RCC 7860 (cell line): ENCODE measurements at places on chromosomes 3 and 15.

DNA sequence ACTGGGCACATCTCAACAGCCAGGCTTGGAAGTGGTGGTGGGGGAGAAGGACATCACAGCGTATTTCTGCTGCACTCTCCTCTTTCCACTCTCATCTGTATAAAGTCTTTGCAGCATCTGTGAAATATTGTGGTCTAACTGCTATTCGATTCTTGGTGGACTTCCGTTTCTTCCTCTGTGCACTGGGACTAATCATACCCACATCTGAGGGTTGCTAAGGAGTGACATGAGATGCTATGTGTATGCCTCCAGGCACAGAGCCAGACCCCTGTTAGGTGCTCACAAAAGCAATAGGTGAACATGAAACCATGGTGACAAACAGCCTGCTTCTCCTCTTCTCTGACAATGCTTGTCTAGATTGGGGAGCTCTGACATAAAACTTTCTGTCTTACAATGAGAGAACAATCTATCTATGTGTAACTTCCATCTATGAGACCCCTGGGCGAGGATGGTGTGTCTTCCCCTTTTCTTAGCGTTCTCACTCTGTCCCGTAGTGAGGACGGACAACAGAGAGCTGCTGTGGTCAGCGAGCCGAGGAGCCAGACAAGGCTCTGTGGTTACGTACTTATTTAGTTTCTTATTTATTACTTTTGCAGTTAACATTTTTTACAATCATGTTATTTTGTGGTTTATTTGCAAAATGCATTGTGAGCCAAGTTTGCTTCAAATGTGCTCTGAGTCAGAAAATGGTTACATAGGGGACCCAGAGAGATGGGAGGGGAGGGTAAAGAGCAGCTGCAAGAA, 196.7 kb upstream of the TPRG1 start:
- DNase-seq, result no peak

GRCh38 chr3:197206913-197207312, 91.5 kb downstream of the DLG1 start:
- DNase-seq, result no peak

DNA sequence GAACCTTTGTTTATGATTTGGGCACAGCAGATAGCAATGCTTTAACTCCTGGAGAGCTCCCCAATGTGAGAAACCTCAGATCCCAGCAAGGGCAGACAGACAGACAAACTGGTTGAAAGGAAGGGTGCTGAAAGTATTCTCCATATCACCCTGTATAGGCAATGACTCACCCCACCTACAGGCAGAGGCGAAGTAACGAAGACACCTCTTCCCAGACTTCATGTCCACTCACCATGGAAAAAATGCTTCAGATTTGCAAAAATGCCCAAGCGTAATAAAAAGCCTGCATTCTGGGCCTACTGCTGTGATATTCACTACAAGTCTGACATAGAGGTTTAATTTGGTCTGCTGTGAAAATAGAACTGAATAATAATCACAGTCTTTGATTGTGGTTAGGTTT, 50.5 kb downstream of the THBS1 start:
- DNase-seq, result no peak

- DNase-seq, result no peak
These were observed 158.5 kb upstream of the SGO1 start for GRCh38 chr3:20344400-20344959.

DNA sequence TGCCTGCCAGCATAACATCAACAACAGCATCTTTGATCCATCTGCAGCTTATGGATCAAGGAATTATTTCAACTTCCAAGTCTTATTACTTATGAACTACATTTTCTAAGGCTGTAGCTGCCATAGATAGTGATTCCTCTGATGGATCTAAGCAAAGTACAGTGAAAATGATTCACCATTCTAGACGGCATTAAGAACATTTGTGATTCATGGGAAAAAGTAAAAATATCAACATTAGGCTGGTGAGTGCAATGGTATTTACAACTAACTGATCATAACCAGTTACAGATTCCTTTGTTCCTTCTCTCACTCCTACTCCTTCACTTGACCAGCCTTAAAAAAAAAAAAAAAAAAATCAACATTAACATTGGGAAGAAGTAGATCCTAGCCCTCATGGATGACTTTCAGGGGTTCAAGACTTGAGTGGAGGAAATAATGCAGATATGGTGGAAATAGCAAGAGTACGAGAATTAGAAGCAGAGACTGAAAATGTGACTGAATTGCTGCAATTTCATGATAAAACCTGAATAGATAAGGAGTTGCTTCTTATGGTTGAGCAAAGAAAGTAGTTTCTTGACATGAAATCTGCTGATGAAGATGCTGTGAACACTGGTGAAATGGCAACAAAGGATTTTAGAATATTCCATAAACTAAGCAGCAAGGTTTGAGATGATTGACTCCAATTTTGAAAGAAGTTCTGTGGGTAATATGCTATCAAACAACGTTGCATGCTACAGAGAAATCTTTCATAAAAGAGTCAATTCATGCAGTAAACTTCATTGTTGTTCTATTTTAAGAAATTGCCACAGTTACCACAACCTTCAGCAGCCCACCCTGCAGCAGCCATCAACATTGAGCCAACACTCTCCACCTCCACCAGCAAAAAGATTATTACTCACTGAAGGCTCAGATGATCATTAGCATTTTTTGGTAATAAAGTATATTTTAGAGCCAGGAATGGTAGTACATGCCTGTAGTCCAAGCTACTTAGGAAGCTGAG, 22.8 kb downstream of the SLC12A6 start:
- no peak for DNase-seq
